ENCODE measurements at places on chromosomes 2 and 18.

DNA sequence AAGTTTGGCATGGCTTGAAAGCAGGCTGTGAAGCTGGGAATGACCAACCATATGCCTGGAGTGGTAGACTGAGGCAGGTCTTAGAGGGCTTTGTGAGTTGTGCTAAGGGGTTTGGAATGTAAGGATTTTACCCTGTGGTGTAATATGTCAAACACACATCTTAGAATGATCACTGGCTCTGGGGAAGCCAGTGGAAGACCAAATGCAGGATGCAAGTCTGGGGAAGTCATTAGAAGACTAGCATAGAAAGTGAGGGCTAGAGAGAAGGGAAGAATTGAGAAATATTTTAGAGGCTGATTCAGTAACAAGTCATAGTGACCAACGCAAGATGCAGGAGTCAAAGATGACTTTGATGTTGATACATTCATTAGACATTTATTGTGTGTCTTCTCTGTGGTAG, 3.5 kb upstream of the FHOD3 start:
- DNase-seq, result peak; percentile 74

DNA sequence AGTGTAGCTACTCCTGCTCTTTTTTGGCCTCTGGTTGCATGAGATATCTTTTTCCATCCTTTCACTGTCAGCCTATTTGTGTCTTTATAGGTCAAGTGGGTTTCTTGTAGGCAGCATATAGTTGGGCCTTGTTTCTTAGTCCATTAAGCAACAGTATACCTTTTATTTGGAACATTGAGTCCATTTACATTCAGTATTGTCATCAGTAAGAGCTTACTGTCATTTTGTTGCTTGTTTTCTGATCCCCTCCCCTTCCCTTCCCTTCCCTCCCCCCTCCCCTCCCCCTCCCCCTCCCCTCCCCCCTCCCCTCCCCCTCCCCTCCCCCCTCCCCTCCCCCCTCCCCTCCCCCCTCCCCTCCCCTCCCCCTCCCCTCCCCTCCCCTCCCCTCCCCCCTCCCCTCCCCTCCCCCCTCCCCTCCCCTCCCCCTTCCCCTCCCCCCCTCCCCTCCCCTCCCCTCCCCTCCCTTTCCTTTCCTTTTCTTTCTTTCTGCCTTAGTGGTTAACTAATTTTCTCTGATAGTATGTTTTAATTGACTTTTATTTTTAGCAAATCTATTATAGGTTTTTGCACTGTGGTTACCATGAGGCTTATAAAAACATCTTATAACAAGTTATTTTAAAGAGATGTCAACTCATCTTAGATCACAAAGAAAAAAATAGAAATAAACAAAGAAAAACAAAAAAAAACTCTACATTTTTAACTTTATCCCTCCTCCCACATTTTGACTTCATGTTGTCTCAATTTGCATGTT, 13.2 kb upstream of the DCDC2C start:
- DNase-seq, result no peak

DNA sequence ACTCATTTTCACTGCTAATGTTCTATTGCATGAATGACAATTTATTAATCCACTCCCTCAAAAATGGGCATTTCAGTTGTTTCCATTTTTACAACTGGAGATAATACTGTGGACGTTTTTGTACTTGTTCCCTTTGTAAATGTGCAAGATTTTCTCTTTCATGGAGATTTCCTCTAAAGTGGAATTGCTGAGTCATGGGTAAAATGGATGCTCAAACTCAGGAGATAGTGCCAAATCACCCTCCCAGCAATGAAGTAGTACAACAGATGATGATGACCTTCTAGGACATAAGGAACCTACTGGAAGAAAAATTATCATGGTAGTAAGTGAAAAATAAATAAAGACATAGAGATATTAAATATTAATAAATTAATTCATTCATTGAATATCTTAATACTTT, 460.8 kb upstream of the CHST9 start:
- no peak for DNase-seq

DNA sequence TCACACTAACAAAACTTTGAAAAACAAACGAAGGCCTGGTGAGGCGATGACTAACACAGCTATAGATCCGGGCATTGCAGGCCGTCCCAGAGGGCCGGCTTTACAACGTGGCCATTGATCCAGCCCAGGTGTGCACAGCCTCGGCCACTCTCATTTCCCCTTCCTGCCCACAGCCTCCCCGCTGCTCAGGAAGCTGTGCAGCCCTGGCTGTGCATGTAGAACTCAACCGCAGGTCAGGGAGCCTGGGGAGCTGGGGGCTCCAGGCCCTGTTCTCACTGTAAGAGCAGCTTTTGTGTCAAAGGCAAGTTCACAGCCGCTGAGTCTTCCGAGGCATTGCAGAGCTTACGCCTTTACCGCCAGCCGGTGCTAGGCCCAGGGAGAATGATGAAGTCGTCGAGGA, 87.2 kb downstream of the LONRF2 start:
- DNase-seq, result no peak

GRCh38 chr18:23166891-23167541, 31.7 kb downstream of the CABLES1 start:
- DNase-seq, result peak; percentile 60

DNA sequence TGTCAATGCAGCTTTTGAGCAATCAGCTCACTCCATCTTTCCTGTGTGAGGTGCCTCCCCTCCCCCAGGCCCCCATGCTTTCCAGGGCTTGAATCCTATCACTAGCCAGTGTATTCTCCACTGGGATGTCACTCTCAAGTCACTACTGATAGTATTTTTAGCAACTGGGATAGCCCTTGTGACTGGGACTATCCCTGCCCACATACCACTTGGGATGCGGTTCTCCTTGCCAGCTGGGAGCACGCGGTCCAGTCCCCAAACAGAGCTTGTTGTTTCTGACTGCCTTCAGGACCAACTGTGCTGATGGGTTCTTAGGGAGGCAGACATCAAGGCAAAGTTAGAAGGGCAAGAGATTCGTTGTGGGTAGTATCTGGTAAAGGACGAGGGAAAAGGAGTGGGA, 134.9 kb downstream of the FAM161A start:
- DNase-seq, result no peak

- DNase-seq, result no peak
Measured at GRCh38 chr18:48805826-48806535, 144.8 kb downstream of the SMAD7 start.

- no peak for DNase-seq
Measured at GRCh38 chr2:36740061-36740460, 43.6 kb downstream of the VIT start.

GRCh38 chr2:202102425-202103000, 29.5 kb downstream of the KIAA2012 start:
- no peak for DNase-seq

DNA sequence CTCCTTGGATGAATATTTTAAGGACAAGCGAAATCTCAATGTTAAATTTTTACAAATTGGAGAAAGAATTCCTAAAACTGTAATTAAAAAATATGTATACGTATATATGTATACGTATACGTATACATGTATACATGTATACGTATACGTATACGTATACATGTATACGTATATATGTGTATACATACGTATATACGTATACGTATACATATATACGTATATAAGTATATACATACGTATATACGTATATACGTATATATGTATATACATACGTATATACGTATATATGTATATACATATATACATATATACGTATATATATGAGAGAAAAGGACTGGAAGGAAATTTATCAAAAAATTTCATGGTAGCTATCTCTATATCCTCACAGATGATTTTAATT, 110.2 kb upstream of the ACKR3 start:
- DNase-seq, result no peak

- no peak for DNase-seq
Measured at GRCh38 chr2:9527995-9528787, 27.4 kb downstream of the ADAM17 start.

DNA sequence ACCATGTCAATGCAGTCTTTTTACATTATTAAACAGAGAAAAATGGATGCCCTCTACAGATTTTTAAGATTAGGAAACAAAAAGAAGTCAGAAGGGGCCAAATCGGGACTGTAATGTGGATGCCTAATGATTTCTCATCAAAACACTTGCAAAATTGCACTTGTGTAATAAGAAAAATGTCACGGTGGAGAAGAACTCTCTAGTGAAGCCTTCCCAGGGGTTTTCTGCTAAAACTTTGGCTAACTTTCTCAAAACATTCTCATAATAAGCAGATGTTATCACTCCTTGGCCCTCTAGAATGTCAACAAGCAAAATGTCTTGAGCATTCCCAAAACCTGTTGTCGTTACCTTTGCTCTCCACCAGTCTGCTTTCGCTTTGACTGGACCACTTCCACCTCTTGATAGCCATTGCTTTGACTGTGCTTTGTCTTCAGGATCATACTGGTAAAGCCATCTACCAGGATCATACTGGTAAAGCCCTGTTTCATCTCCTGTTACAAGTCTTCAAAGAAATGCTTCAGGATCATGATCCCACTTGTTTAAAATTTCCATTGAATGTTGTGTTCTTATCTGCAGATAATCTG, 226.8 kb downstream of the TNS1 start:
- no peak for DNase-seq

DNA sequence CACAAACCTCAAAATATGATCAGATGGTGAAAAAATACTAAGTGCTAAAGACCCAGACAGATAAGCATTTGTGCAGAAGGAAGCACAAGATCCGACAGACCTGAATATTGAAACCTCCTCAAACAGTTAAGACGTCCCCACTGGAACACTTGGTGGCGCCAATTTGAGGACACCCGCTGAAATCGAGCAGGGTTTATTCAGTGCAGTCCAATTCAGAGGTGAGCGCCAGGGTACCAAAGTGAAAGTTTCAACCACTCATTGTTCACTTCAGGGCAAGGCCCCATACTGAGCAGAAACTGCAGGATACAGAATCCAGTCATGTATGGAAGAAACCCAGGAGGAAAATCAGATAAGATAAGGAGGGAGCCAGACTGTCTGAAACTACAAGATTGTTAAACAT, 417.6 kb downstream of the LRRTM4 start:
- DNase-seq, result no peak

GRCh38 chr2:186365406-186365805, 120.7 kb upstream of the ZC3H15 start:
- no peak for DNase-seq

DNA sequence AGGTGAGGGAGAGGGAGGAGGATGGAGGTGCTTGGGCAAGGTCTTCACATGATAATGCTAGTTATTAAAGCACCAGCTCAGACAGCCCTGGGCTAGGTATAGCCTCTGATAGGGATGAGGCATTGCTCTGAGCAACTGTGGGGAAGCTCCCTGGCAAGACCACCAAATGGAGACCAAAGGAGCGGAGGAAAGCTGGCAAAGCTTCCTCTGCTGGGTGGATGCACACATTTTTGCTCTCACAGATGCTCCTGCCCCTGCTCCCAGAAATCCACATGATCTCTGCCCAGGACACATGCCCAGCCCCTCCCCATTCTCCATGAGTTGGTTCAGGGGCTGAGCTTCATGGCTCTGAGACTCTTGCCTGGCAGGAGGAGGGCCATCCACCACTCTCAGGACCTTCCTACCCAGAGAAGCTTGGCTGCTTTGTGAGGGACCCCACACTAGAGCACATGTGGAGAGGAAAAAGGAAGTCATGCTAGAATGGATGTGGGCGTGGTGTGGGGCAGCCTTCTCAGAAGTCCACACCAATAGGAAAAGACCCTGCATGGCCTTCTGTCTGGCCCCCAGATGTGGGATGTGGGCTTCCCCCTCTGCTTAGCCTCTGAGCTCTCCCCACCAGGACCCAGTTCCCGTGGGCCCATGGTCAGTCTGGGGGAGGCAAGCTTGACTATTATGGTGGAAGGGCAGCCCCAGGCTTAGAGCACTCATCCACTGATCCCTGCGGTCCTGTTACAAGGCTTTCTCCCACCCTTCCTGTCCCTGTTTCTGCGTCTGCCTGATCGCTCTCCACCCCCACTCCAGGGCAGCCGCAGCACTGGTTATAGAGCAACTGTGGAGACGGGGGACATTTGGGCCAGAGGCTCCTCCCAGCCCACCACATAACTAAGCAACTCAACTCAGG, 10.5 kb upstream of the CYP26B1 start:
- DNase-seq, result no peak

DNA sequence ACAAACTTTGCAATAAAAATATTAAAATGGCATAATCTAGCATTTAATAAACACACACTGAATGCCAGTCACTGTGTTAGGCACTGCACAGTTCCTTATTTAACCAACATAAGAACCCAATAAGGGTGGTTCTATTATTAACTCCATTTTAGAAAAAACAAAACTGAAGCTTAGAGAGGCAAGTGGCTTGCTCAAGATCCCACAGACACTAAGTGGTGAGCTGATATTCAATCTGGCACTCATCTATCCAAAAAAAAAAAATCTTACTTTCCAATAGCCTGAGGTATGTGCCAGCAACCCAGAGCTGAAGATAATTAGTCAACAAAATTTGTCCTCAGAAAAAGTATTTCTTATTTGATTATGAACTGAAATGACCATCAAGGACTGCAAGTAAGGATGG, 799 bp downstream of the CYTIP start:
- no peak for DNase-seq

DNA sequence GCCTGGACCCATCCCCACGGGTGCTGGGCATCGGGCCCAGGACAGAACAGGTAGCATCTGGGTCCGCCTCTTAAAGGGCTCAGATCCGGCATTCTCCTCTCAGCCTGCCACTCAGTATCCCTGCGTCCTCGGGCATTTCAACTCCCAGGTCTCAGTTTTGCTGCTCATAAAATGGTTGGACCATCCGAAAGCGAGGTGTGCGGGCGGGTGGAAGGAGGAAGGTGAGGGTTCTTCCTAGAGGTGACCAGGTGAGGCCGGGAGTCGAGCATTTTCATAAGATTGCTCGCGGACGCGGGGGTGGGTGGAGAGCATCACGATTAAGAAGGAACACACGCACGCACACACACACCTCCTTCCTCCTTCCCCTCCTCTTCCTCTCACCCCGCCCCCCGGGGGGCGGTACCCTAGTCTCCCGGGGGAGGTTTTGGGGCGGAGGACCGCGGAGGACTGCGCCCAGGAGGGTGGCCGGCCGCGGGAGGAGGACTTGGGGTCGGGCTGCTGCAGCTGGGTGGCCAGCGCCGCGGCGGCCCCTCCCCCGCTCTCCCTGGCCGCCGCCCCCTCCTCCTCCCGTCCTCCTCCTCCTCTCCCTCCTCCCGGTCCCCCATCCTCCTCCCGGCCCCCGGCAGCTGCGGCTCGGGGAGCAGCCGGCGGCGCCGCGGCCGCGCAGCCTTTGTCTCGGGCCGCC, 97.9 kb upstream of the GPR45 start:
- DNase-seq, result no peak

GRCh38 chr18:59660786-59661743, 36.2 kb downstream of the CCBE1 start:
- peak; percentile 54 for DNase-seq

DNA sequence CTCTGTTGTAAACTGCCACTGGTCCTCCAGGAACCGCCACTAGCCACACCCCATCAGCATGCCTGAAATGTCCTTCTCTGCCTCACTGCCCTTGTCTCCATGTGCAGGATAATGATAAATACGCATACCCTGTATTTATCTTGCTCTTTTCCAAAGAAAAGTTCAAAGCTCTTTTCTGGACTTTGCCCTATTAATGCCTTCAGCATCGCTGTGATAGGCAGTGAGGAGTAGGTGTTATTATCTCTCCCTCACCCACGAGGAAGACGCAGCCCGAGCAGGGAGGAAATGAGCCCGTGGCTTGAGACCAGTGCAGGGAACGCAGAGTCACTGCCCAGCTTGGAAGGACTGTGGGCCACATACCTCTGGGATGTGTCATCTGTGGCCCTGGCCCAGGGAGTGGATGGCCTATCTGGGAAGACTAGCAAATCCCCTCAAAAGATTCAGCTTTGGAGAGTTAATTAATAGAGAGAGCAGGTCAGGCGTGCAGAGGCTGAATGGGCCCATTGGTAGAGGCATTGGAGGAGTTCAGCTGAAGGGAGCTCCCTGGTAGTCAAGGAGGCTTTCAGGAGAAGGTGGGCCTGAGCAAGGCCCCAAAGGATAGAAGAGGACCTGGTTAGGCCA, 39.5 kb upstream of the MCFD2 start:
- DNase-seq, result peak; percentile 88
